Amniotic stem cell (primary cell): ENCODE measurements at places on chromosomes 5 and 9.

- DNase-seq = no peak
These were observed 324.2 kb upstream of the ATP10B start for GRCh38 chr5:161176221-161176620.

GRCh38 chr5:80607832-80608231 lies 37.8 kb upstream of the ANKRD34B start:
- DNase-seq = no peak

- DNase-seq = no peak
These were observed 176.4 kb downstream of the TRPM6 start for GRCh38 chr9:74711341-74711740.

DNA sequence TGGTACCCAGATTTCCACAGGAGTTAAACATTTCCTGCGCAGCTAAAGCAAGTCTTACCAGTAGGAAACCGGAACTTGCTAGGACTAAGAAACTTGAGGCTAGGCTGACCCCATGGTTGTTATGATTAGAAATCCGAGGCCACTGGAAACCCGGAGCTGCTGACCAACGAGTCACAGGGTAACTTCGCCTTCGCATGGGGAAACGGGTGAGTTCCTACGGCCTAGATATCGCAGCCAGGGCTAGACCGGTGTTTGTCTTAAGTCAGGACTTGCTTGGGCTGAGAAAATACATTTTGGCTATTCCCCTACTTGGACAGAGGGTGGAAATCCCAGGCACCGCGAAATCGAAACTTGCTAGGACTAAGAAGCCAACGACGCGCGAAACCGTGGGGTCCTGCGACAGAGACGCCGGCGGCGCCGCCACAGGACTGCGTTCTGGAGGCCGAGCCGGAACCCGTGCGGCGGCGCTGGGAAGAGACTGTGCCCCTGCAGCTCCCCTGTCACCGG lies 1.6 kb upstream of the ANXA2R start:
- peak; percentile 67 for DNase-seq

- no peak for DNase-seq
These were observed 122.6 kb downstream of the BOD1 start for GRCh38 chr5:173493846-173494245.

DNA sequence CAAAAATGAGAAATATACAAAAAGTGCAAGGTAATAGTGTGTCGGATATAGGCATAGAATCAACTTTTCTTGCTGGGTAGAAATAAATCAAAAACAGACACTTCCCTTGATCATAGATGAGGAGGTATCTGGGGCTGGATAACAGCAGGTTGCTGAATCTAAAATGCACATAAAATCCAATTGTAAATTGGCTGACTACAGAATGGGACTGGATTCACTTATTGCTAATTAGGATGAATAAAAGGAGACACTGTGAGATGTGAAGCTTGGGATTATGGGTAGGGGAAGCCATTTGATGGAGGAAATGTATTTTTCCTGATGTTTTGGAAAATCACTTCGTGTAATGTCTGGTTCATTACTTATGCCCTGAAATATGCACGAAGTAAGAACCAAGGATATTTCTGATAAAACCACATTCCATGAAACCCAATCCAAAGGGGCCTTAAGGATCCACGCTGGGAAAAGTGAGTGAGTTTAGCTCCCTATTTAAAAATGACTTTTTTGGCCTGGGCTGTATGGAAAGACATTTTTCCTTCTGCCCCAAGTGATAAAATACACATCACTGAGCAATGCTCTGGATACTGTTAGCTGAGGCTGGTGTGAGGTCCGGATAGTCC lies 136.1 kb downstream of the MARCHF11 start:
- no peak for DNase-seq

DNA sequence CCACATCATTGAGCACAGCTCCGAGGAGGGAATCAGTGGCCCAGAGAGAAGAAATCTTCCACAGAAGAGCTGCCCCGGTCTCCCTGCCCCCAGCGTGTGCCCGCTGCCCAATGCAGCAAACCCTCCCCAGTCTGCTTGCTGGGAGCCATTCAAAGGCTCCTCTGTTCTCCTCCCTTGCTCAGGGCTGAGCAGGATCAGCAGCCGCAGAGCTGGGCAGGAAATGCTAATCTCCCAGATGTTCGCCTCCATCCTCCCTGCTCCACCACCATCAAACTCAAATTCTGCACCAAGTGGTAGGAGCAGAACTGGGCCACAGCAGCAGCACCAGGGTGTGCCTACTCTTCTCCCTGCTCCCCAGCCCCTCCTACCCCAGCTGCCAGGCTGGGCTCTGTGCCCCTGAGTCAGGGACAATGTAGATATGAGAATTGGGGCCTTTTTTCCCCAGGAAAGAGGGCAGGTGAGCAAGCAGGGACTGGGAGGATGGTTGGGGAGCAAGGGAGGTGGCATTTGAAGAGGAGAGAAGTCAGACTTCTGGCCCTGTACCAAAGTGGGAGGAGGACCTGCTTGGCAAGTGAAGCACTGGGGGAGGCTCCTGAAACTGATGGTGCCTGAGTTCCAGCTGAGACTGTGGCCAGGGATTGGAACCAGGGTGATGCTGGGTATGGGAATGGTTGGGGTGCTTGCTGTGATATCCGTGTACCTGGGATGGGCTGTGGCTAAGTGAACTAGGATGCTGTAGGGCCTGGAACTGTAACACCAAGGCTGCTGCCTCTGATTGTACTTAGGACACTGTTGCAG lies 1.9 kb upstream of the PCDH1 start:
- no peak for DNase-seq

DNA sequence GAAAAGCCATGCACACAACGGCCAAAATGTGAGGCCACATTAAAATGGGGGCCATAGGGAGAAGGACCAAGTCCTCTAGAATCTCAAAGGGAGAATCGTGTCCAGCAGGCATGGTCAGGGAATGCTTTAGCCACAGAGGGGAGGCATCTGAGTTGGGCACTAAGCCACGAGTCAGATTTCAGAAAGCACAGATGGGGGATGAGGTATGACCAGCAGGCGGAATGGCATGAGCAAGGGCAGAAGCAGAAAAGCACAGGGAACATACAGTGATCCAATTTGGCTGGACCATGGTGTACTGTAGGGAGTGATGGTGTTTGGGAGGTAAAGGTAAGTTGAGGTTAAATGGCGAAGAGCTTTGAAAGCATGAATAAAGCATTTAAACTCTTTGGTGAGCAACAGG lies 214.6 kb downstream of the TLE1 start:
- no peak for DNase-seq
